Stimulated activated CD4-positive, alpha-beta T cell treated with anti-CD3 and anti-CD28 coated beads, TNF-alpha, amount 100 ng/mL, for 4 hours (primary cell): ENCODE measurements at places on chromosomes 13 and 19.

GRCh38 chr13:94345374-94346195, 133.9 kb downstream of the DCT start:
- no peak for DNase-seq

DNA sequence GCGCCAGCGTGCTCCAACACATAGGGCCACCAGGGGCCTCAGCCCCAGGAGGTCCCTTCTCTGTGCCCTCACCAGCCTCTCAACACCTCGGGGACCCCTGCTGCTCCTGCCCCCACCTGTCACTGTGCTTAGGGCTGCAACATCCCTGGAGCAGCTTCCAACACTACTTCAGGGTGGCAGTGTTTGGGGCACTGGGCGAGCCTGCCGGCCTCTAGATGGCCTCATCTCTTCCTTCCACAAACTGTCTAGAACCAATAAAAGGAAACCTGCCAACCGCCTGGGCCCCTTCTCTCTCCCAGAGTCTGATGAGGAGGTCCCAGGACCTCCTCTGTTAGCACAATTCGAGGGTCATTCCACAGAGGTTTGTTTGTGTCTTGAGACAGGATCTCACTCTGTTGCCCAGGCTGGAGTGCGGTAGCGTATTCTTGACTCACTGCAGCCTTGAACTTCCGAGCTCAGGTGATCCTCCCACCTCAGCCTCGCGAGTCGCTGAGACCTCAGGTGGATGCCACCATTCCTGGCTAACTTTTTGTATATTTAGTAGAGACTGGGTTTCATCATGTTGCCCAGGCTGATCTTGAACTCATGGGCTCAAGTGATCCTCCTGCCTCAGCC, 10.1 kb upstream of the SHD start:
- DNase-seq: no peak

- no peak for DNase-seq
Measured at GRCh38 chr13:30843548-30843947, 62.5 kb upstream of the MEDAG start.

DNA sequence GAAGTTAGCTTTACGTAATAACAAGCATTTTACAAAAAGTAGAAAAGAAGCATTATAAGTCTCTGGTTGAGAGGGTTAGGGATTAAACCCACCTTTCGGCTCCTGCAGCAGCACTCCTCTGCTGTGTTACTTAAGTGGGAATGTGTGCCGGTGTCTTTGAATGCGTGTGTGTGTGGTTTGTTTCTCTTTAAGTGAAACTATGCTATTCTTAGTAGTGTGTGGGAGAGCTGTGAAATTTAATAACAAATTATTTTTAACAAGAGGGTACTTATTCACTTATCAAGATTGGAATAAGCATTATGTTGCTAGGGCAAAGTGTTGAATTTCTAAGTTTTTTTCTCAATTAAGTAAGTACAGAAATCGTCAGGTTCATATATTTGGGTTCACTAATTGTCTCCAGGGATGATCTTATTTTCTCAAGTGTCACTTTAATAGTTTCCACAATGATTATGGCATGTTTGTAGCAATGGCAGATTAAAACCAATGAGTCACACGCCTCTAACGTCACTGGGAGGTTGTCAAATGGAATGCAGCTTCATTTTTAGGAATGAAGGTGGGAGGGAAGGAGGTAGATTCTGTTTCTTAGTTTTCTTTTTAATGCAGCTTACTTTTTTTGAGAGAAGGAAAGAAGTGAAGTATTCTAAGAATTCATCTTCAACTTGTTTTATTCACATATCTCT, 151.3 kb downstream of the LMO7 start:
- DNase-seq: no peak

- no peak for DNase-seq
Measured at GRCh38 chr13:49219647-49220035, 497 bp upstream of the MLNR start.

DNA sequence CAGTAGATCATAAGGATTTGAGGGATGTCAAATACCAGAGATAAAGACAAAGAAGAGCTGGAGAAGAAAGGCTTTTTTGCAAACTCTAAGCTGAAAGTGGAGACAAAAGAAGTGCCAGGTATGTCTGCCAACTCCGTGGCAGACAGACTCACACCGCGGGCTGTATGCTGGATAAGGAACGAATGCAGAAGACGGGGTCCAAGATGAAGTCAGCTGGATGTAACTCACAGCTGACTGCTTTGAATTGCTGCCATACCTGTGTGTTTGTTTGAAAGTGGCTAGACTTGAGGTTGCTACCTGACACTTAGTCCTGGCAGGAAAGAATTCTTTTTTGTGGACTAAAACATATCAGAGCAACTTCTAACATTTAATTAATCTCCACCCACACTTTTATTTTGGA, 398.8 kb downstream of the DLEU7 start:
- DNase-seq: no peak

DNA sequence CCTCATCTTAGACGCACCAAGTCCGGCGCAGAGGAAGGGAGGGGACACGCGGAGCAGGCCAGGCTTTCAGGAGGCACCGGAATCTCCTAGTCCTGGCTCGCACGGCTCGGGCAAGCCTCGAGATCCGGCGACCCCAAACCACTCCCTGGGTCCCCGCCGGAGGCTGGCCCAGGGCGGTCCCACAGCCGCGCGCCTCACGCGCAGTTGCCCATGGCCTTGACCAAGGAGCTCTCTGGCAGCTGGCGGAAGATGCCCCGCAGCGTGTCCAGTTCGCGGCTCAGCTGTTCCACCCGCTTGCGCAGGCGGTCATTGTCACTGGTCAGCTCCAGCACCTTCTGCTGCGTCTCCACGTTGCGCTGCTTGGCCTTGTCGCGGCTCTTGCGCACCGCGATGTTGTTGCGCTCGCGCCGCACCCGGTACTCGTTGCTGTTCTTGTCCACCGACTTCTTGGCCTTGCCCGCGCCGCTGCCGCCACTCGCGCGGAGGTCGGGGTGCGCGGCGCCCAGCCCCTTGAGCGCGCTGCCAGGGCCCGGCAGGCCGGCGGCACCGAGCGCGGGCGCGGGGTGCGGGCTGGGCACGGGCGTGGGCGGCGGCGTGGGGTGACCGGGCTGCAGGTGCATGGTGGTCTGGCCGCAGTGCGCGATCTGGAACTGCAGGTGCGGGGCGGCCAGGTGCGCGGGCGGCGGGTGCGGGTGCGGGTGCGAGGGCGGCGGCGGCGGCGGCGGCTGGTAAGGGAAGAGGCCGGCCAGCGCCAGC, 1.0 kb downstream of the CEBPA start:
- no peak for DNase-seq

GRCh38 chr19:42165146-42165545, 32.9 kb upstream of the POU2F2 start:
- no peak for DNase-seq

DNA sequence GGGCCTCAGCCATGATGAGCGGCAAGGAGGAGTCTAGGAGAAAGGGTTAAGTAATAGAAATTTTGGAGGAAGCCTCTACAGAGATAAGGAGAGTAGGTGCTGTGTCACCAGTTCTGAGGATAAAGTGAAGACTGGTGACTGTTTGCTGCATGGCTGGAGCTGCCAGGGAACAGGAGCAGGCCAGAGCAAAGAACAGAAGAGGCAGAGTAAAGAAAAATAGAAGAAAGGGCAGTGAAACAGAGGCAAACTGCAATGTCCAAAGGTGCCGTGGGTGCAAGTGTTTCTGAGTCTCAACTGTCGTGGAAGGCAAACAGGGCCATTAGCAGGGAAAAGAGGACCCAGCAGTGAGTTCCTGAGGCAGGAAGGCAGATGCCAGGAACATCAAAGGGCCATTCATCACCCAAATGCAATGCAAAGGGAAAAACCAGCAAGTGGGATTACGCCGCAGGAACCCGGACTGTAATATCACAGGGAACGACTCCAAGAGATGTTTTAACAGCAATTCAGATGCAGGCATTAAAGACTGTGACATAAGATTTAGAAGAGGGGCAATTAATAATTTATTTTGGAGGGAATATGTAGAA, 318.3 kb downstream of the FOXO1 start:
- DNase-seq: no peak

DNA sequence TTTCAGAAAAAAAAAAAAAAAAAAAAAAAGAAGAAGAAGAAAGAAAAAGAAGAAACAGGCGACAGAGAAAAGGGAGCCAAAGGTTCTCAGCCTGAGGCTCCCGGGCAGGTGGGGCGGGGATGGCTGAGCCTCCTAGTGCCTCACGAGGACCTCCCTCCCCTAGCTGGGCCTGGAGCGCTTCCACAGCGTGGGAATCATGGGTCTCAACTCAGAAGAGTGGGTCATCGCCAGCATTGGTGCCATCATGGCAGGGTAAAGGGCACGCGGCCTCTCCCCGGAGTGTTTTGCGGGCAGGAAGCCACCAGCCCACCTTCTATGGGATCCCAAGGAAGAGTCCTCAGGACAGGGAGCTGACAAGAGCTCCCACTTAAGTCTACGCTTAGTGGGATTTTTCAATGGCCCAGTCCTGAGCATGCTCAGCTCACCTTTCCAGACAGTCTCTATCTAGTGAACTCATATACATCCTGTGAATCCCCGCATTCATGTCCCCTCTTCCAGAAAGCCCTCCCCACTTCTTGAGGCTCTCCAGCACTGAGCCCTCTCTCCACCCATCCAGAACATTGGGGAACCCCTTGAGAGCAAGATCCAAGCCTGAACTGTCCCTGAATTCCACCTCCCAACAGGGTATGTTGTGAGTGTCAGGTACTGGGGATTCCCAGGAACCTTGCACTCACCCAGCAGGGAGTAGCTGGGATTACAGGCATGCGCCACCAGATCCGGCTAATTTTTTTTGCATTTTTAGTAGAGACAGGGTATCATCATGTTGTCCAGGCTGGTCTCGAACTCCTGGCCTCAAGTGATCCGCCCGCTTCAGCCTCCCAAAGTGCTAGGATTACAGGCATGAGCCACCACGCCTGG, 69.6 kb downstream of the ACSBG2 start:
- no peak for DNase-seq

DNA sequence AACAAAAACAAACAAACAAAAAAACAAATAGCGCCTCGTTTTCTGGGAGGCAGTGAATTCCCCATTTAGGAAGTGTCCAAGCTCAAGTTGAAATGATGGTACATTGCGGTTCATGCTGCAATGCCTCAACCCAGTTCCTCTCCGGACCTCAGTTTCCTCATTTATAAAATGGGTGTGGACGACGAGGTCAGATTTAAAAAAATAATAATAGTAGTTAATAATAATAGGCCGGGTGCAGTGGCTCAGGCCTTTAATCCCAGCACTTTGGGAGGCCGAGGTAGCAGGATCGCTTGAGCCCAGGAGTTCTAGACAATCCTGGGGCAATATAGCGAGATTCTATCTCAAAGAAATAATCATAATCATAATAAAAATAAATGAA, 15.5 kb upstream of the ERCC1 start:
- no peak for DNase-seq

GRCh38 chr13:32135655-32136054, 104.1 kb downstream of the FRY start:
- DNase-seq: no peak

- DNase-seq: no peak
Measured at GRCh38 chr13:25966086-25966485, 85.7 kb downstream of the SHISA2 start.

GRCh38 chr19:54014920-54015560, 23.6 kb downstream of the CACNG6 start:
- no peak for DNase-seq

GRCh38 chr13:46281779-46282178, 70.1 kb downstream of the LRRC63 start:
- DNase-seq: no peak

- no peak for DNase-seq
Measured at GRCh38 chr13:25507841-25508240, 136.1 kb downstream of the ATP8A2 start.

- DNase-seq: peak; percentile 51
Measured at GRCh38 chr19:1130771-1131717, 27.2 kb downstream of the GPX4 start.

GRCh38 chr13:21016487-21016886, 44.9 kb downstream of the LATS2 start:
- no peak for DNase-seq

GRCh38 chr13:20901668-20902437, 693 bp downstream of the XPO4 start:
- no peak for DNase-seq

- no peak for DNase-seq
Measured at GRCh38 chr13:59247171-59247570, 916.6 kb downstream of the DIAPH3 start.

- no peak for DNase-seq
Measured at GRCh38 chr19:39203372-39204341, at the start of gene SYCN. SYCN (minus strand) TSS chr19:39204263; CDS start chr19:39204254, 9 bp downstream.

- DNase-seq: no peak
Measured at GRCh38 chr19:28334419-28334818, 878.5 kb downstream of the UQCRFS1 start.

DNA sequence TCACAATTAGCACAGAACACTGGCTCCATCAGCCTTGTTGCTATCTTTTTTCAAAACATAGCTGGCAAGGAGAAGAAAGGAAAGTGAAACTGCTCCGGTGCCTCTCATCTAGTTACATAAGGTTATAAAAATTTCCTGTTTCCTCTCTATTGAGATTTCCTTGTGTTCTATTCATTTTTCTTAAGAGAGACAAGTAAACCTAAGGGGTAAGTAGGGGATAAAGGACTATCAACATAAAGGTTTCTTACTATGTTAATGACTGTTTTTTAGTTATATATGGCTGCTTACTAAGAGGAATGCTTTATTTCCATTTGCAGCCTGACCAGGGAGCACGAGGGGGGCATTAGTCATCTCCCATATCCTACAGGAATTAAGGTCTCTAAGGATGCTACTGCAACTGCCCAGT, 73.2 kb upstream of the MLNR start:
- no peak for DNase-seq

DNA sequence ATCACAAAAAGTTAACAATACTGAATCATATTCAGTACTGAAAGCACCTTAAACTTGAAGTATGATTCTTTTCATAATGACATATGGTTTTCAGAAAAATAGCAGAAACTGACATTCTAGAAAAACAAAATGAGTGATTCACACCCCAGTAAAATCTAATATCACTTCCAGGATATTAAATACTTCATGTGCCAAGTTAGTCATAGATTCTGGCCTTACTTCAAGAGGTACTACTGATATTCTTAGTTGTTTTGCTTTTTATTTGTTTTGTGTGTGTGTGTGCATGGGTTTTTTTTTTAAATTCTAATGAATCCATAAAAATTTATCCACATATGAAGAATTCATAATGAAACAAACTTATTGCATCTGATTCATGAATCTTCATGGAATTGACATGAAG, 207.9 kb upstream of the UFM1 start:
- DNase-seq: no peak
